Right cardiac atrium (tissue), 5 donors: ENCODE measurements at places on chromosomes 12 and 14. TPM values are rescaled to one million over a fixed set of nuclear protein-coding genes. Genes with fewer than 3 reads are reported as not detected.

DNA sequence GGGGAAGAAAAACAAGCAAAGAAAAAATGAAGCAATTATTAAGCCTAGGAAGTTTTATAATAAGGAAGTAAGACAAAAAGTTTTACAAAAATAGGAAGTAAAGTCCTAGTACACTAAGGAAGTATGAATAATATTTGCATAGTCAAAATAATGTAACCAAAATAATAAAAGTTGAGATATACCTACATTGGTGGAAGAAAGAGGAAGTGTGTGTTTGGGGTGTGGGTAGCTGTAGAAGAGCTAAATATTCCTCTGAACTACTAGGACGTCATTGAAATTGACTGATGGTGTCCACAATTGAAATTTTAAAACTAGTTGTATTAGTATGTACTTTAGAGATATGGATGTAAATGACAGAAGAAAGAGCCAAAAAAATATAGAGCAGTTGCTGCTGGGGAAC is 228.4 kb upstream of the OTX2 start:
- DNase-seq, result no peak

DNA sequence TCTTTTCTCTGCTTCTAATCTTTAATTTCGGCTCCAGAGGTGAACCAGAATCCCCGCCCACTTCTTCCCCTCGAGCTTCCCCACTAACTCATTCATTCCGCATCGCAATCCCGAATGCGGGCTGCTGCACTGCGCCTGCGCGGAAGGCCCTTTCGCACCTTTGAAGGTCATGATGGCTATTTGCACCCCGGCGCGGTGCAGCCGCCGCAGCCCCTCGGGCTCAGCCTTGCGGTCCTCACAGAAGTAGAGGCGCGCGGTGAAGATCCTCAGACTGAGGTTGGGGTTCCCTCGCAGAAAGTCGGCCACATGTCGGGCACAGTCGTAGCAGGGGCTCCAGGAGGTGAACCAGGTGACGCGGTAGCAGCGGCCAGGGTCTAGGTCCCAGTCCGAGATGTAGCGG is 7.6 kb downstream of the AICDA start:
- DNase-seq, result no peak

GRCh38 chr12:104443008-104443407 is 13.7 kb upstream of the CHST11 start:
- DNase-seq, result no peak

DNA sequence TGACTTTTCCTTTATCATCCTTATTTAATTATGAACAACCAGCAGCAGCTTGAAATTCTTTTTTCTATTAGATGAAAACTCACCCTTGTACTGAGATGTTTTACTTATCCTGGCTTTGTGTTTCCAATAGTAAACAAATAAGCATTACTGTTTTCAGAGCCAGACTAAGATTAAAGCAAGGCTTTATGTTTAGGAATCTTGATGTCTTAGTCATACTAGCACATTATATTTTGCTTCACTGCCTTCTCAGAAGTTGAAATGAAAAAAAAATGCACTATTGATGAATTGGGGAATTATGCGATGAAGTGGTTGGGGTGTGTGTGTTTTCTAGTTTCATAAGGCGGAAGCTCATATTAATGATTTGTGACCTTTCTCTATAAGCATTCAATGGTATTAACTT is 301.2 kb upstream of the E2F7 start:
- DNase-seq, result no peak

DNA sequence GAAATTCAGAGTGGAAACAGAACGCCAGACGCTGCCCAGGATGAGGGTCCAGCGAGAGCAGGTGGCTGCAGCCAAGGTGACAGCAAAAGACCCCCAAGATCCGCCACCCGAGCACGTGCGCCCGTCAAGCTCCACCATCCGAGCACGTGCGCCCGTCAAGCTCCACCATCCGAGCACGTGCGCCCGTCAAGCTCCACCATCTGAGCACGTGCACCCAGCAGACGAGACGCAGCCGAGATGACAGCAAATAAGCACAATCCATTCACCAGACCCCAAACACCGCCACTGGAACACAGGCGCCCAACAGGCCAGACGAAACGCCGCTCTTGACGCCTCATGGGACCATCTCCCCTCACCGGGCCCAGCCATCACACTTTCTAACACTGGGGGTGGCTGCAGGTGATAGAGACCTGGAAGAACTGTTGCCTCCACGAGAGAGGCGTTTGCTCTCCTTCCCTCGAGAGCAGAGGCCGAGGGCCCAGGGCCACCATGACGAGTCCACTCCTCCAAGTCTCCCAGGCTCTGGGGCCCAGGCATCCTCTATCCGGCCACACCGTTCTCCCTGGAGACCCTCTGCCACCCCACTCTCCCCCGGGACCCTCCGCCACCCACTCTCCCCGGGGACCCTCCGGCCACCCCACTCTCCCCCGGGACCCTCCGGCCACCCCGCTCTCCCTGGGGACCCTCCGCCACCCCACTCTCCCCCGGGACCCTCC is 62.1 kb upstream of the GALNT9 start:
- peak; percentile 32 for DNase-seq

The GDF3 gene
- polyA plus RNA-seq, result 0.32 TPM

The CIROP gene
- not detected for polyA plus RNA-seq

DNA sequence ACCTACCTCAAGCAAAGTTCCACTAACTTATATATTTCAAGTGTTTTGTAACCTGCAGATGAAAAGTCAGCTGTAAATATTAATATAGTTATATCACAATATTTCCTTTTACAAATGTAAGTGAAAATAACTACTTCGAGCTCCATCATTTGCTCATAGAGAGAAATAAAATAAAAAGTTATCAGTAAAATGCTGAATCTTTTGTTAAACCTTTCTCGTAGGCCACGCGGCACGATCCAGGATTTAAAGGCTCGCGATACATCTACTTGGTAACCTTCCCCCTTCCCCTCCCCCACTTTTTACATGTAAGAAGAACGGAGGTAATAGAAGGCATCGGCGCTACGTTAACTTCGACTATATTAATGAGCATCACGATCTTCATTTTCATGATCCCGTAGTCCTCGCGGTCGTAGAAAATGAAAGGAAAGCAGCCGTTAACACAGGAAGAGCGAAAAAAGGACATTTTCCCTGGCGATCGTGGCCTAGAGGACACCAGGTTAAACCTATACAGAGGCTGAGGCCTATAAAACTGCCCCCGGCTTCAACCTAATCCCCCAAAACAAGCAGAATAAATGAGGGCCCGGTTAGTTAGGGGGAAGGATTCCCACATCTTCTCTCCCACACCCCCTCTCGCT is 508 bp downstream of the HNRNPC start:
- no peak for DNase-seq

The AQP5 gene
- 6.7 TPM for polyA plus RNA-seq
